Fibroblast of upper back skin (primary cell): ENCODE measurements at places on chromosomes 5 and 9.

GRCh38 chr5:161064297-161064696 is 212.3 kb upstream of the ATP10B start:
- no peak for DNase-seq

DNA sequence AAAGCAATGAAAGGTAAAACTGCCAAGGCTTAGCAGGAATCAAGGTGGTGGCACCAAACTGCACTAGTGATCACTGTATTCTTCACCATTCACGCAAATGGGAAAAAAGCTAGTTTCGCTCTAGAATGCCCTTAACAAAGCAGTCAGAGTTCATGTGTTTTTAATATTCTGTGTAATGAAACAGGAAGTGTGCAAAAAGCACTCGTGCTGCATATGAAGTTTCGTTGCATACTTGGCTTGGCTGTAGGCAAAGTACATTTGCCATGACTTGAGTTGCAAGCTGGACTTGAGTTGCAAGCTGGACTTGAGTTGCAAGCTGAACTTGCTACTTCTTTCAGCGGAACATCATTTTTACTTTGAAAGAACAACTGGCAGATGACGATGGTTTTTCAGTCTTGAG is 55.4 kb downstream of the FOXI1 start:
- DNase-seq: peak; percentile 35

DNA sequence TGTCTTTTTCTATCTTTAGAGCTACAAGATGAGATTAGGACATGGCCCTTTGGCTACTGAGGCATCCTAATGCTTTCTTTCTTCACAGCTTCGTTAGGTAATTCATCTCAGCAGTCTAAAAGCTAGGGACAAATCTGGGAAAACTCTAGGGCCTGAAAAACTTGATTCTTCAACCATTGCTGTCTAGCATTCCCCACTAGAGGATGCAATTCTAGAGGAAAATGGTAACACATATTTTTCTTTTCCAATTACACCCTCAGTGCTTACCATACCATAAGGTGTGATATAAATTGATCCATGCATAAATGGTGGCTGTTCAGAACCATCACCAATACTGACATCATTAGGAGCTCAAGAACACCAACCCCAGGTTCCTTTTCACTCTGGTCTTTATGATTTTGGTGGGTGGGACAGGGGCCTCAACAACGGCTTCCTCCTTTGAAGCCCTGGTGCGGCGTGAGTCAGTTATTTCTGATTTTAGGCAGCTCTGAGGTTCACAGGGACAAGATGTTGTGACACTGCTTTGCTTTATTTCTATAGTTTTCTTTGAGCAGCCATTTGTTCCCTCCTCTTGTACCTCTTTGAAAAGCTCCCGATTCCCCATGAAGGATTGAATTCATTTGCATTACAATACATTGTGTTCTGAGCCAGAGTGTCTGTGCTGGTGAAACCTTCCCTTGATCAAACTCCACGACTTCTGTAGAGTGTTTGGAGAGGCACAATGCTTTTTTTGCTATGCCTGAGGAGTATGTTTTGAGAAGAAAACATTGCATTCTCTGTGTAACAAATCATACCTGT is 526.0 kb upstream of the TRPC7 start:
- no peak for DNase-seq

DNA sequence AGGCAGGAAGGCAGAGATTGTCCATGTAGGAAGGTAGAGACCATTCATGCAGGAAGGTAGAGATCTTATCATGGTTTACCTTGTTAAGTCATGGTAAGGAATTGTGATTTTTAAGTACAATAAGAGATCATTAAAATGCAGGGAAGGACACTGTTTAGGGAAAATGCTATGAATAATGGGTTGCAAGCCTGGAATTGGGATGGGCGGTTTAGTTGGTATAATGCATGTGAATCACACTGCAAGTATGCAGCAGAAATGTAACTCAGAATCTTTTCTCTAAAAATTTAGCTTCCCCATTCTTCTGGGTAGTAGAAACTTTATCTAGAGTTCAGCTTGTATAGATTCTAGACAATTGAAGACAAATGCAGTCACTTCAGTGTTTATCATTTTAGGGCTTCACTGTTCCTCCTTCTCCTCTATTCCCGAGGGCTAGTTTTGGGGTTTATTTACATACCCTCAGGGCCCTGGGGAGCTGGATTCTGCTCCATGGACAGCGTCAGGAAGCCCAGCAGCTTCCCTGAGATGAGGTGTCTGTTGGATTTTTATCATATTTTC is 212.0 kb downstream of the SREK1 start:
- DNase-seq: peak; percentile 21

DNA sequence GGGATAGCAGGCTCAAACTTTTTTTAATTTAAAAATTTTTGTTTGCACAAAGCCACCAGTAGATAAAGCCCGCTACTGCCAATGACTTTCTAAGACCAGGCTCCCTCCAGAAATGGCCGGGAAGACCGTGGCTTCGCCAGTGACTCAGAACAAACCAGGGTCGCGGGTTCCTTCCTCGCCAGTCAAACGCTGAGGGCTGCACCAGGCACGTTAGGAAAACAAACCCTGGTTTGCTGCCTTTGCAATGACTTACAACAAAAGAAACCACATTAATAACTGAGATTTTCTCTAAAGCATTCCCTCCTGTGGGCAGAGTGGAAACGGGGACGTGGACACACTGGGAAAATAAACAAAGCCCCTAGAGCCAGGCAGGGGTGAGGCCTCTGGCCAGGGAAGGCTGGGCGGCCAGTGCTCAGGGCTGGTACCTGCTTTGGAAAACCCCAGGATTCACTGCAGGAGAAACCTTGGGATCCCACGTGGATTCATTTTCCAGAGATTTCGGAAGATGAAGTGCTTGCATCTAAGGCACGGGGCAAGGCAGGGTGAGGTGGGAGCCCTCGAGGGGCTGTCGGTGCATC is 3.8 kb downstream of the PRRX2 start:
- peak; percentile 64 for DNase-seq

- DNase-seq: no peak
Measured at GRCh38 chr9:135959814-135960213, 1.4 kb downstream of the UBAC1 start.

GRCh38 chr5:93294199-93294598 is 286.8 kb downstream of the NR2F1-AS1 start:
- peak; percentile 50 for DNase-seq

GRCh38 chr5:179755022-179755421 is 22.4 kb downstream of the MAML1 start:
- DNase-seq: no peak

DNA sequence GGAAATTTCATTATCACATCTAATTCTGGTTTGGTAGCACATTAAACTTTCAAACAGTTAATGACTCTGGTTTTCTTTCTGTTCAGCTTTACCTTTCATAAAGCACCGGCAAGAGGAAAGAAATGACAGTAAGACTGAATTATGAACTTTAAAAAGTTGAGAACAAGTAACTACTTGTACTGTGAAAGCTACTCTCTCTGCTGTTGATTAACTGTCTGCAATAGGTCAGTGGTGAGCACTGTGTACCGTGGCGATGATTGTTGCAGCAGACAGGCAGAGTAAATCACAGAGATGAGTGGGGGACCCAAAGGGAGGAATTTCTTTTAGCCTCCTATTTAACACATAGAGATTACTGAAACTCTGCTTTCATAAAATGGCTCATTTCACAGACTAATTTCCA is 74.0 kb upstream of the MEF2C start:
- no peak for DNase-seq

GRCh38 chr9:130663977-130664250 is 480 bp upstream of the PRDM12 start:
- DNase-seq: no peak

- DNase-seq: no peak
Measured at GRCh38 chr5:95358320-95358719, 32.8 kb upstream of the FAM81B start.

DNA sequence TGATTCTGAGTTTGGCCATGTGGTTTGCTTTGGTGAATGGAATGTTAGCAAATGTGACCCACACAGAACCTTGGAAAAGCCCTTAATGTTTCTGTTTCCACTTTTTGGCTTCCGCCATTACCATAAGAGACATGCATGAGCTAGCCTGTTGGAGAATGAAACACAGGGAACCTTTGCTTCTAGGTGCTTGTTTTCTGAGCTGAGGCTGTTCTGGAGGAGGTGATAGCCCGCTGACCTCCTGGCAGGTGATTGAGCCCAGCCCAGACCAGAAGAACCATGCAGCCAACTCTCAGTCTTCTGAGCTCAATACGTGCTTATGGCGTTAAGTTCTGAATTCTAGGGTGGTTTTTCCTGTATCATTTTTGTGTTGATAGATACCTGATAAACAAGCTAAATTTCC is 148.6 kb upstream of the KLF9 start:
- no peak for DNase-seq

DNA sequence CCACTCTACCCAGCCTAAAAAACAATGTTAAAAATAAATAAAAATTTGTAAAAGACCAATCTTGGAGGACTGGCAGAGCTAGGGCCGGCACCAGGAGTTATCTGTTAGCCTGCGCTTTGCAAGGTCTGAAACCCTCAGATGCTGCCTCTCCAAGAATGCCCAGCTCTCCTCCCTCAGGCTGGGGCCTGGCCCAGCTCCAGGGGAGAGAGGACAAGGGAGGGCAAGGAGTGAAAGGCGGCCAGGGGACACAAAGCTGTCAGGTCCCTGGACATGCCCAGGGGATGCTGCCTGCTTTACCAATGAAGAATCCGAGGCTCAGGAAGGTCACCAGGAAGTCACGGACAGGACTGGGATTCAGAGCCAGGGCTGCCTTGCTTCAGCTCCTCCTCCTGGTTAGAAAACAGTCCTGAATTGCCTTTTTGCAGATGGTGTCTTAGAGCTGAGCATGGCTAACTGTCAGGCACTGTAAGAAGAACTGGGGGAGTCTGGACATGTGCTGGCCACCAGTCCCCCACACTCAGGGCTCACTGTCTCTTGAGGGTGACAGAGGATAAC is 5.5 kb upstream of the N4BP3 start:
- DNase-seq: no peak

- DNase-seq: peak; percentile 22
Measured at GRCh38 chr9:111598733-111599091, 735 bp downstream of the PTGR1 start.

DNA sequence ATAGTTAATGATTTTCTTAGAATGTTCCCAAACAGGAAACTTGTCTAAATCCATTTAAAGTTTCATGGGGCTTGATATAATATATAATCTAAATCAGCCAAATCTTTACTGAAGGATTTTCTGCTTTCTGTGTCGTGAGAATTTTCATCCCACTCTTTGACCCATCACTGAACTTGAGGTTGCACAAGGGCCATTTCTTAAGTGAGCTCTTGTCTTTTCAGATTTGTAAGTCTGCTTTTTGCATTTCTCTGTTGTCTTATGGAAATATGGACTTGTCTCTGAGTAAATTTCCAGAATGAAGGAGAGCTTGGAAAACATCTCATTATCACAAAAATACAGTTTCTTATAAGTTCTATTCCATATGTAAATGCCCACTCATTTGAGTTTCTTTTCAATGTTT is 149.2 kb upstream of the ARRDC3 start:
- DNase-seq: no peak

GRCh38 chr5:5416733-5417132 is 5.7 kb upstream of the ICE1 start:
- no peak for DNase-seq

DNA sequence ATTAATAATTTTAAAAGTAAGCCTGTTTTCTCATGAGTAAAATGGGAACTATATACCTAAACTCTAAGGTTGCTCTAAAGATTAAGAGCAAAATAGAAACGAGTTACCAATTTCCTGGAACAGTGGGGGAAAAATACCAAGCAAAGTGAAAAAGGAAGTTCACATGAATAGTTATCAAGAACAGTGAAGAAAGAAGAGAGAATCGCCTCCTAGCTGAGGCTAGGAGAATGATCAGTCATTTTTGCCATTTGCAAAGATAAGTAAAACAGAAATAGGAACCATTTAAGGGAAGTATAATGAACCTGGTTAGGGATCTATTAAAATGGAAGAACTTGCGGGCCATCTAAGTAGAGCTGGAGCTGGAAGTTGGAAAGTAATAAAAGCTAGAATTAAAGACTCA is 50.7 kb downstream of the P4HA2 start:
- DNase-seq: no peak
